Spleen (tissue), 13 donors: ENCODE measurements at places on chromosomes 11 and 22. TPM values are rescaled to one million over a fixed set of nuclear protein-coding genes. Genes with fewer than 3 reads are reported as not detected.

MMP20 gene
- polyA plus RNA-seq = not detected

UBQLNL gene
- 0.33 TPM for polyA plus RNA-seq

MS4A10 gene
- not detected for polyA plus RNA-seq

C11orf52 gene
- 0.52 TPM for polyA plus RNA-seq

SCGB1C1 gene
- polyA plus RNA-seq = not detected

PRODH gene
- 0.70 TPM for polyA plus RNA-seq

DERL3 gene
- polyA plus RNA-seq = 17.9 TPM
